Fibroblast of pulmonary artery (primary cell): ENCODE measurements at places on chromosomes 16 and 17.

- no peak for DNase-seq
Observed at GRCh38 chr16:11524098-11524760, 62.5 kb downstream of the LITAF start.

DNA sequence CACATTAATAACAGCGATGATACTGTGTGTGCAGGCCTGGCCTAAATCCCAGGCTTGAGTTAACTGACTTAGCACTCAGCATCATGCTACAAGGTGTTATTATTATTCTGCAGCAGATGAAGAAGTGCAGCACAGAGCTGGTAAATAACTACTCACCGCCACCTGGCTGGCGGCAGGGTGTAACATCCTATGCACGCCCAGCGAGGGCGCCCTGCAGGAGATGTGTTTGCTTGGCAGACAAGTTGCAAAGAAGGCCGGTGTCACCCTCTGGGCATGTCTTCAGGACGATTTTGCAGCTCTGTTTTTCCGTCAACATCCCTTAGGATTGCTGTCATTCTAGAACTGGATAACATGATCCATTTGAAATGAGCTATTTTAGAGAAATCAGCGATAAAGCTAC, 30.1 kb downstream of the DNAH9 start:
- DNase-seq = no peak

GRCh38 chr16:64882078-64882784, 239.6 kb downstream of the CDH11 start:
- DNase-seq = no peak

DNA sequence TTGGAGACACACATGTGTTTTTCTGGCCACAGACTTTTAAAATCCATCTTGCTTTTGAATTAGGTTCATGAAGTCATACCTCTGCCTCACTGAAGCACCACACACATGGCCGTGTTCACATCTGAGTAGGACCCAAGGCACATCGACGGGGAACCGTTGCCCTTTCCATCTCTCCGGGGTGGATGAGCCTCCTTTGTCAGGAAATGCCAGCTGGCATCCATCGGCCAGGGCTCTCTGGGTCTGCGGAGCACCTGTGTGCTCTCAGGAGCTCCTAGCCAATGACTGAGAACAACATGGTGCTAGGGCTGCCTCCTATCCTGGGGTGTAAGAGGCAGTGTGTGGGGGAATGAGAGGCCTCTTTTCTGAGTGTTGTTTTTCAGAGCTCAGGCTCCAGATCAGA, 24.5 kb upstream of the NKD1 start:
- no peak for DNase-seq

GRCh38 chr17:7004398-7005253, 7.8 kb upstream of the RNASEK start:
- DNase-seq = peak; percentile 69

- DNase-seq = no peak
Observed at GRCh38 chr16:57592591-57593003, 35.8 kb upstream of the ADGRG1 start.

DNA sequence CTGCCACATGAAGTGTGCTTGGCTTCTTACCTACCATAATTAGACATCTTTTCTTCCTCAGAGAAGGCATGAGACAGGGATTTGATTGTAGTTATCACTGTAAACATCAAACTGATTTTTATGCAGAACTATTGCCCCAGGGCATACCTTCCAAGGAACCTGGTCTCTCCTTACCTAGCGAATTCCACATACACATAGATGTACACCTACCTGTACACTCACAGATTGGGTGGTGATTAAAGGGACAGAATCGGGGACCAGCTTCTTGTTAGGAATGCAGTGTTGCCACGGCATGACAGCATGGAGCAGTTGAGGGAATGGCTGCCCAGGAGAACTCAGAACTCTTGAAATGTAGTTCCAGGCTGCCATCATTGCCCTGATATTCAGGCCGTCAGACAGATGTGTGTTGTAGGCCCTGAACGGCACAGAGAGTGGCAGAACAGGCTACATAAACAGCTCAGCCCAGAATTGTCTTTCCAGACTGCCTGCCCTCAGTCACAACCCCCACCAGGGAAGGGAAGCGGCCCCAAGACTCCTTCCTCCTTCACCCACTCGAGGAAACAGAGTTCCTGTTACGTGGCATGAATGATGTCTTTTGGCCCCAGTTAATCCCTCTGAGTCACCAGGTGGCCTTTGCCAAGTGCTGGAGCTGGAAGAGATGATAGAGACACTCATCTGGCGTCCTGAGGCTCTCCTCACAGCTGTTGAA, 17.8 kb upstream of the NAGLU start:
- DNase-seq = peak; percentile 99

- DNase-seq = no peak
Observed at GRCh38 chr16:89084411-89084810, 9.2 kb upstream of the ACSF3 start.

DNA sequence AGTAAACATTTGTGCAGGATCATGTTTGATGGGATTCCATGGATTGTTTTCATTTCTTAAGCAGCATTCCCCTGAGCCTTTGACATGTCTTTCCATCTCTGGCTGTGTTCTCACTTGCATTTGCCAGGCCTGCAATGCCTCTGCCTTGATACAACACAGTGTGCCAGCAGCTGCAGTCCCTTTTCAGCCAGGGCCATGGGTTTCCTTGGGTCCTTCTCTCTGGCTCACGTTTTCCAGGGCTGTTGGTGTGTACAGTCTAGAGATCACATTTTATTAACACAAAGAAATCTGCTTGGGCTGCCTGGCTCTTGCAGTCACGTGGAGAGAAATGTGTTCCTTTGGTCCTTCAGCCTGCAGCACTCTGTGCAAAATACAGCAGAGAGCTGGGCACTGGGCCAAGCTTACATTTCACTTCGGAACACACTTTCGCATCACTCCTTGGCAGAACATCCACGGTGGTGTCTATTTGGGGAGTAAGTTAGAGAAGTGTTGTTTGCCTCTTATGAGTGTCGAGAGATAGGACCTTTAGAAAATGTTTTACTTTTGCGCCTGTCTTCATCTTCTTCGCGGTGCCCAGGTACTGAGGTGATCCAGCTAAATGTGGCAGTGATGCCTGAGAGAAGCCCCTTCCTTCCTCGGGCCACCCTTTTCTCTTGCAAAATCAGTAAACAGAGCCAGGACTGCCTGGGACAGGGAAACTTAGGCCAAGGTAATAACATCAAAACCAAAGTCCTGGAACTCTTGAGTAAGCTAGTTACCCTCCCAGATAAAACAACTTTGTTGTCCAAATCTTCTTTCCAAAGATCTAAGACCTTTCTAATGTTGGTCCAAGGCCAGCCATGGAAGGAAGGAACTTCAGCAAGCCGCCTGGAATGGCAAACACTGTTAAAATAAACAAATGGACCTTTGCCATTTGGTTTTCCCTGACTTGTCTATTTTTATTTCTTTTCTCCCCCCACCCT, 20.9 kb downstream of the HLF start:
- DNase-seq = peak; percentile 76

GRCh38 chr17:5526821-5527598, 40.6 kb downstream of the MIS12 start:
- DNase-seq = peak; percentile 96

DNA sequence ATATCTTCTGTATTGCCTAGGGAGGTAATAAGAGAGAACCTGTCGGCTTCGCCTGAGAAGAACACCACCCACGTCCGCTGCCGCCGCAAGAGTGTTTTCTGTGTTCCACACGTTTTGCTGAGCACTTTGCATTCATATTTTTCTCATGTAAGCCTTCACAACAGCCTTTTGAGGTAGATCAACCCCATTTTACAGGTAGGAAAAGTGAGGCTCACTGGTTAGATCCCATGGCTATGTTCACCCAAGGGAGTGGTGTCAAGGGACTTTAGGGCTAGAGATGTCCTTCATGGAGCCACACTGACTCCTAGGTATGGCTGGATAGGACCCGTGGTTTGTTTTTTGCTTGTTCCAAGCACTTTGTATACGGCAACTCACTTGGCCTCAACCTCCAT, 87.0 kb upstream of the LGALS9 start:
- no peak for DNase-seq

GRCh38 chr16:35605921-35606320, 2146.5 kb downstream of the TP53TG3F start:
- no peak for DNase-seq

- no peak for DNase-seq
Observed at GRCh38 chr16:28526201-28527099, 12.3 kb downstream of the NUPR1 start.

DNA sequence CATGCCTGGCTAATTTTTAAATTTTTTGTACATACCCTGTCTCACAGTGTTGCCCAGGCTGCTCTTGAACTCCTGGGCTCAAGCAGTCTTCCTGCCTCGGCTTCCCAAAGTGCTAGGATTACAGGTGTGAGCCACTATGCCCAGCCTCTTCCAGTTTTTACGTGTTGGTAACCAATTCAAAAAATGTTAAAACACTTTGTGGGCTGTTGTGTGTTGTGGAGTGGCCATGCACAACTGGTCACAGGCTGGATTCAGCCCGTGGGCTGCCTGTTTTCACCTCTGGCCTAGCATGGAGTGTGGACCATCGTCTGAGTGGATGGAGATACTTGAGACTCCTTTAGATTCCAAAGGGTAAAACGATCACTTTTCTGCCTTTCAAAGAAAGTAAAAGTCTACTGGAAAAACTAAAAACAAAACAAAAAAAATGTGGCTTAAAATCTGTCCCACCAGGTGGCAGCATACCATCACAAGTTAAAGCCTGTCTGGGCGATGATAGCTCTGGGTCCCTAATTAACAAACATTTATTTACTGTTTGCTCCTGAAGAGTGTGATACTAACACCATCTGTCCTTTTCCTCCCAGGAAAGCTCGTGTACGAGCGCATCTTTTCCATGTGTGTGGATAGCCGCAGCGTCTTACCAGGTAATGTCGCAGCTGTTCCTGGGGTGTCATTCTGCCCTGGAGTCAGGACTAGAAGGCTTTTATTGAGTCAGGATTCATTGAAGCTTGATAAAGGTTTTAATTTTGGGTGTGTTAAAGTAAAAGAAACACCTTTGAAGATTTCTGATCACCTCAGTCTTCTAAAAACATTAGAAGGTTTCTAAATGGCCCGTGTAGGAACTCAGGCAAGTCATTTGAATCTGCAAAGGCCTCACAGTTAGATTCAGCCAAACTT, 45.8 kb downstream of the VPS35L start:
- peak; percentile 70 for DNase-seq

GRCh38 chr17:9512323-9513168, 63.1 kb downstream of the STX8 start:
- DNase-seq = peak; percentile 78

DNA sequence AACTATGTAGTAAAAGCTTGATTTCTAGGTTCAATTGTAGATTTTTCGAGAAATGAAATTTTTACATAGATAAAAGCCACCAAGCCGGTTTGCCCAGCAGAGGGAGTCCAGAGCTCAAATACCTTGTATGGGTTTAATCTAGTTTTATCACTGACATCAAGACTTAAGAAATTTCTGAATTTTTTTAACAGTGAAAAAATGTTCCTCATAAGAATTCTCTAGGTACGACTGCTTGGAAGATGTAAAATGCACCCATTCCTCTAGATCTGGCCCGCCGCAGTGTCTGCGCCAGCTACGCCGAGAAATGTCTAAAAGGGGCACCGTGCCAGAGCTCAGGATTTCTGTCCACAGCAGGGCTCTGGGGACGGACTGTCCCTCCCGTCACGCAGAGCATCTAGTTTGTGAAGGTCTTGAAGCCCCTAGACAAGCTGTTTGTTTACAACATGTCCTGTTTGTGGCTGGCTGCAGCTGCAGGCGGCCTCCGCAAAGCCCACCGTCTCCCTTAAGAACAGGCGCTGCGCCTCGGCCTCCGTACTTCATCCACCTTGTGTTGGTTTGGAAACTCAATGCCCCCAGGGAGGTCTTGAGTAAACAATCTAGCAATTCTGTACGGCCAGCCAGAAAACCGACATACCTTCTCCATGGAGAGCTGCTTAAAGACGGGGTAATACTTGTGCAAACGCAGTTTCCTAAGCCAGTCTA, 24.8 kb downstream of the MAP1LC3B start:
- DNase-seq = peak; percentile 73

DNA sequence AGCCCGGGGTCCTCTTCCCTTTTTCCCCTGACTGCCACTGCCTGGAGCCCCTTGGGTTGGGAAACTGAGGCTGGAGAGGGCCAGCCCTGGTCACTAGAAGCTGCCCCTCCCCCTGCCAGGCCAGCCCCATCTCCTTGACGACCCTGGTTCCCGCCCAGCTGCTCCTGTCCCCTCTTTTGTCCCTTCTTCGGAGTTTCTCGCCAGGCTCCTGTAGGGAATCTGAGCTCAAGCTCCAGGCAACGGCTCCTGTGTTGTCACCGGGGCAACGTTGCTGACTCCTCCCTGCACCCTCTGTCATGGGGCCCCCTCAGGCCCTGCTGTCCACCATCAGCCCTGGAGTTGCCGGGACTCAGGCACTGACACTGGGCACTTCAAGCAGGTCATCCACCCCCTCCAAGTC, 5.7 kb downstream of the LLGL1 start:
- no peak for DNase-seq

GRCh38 chr17:17512866-17513265, 16.7 kb upstream of the RASD1 start:
- no peak for DNase-seq

DNA sequence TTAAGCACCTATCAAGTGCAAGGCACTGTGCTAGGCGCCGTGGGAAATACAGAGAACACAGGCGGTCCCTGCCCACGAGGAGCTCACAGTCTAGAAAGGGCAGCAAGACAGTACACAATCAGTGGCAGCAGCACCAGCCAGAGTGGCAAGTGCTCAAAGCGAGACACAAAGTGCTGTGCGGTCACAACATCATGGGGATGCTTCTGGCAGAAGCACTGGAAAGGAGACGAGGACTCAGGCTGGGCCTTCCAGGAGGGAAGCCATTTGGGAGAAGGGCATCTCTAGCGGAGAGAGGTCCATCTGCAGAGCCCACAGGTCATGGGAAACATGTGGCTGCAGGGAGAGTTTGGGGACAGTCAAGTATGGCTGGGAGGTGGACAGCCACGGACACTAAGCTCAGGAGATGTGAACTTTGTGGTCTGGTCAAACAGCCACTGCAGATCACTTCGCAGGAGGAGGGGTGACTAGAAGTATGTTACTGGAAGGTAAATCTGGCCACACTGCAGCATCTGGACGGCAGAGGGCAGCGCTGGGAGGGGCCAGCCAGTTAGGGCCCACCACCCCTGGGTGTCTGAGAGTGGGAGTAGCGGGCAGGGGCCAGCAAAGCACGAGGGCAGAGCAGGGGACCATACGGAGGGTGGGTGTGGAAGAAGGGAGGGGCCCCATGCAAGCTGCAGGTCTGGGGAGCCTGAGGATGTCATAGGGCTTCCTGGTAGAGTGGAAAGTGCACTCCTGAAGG, 71.1 kb downstream of the N4BP1 start:
- no peak for DNase-seq

GRCh38 chr17:73029021-73029420, 63.5 kb downstream of the SLC39A11 start:
- no peak for DNase-seq

GRCh38 chr17:45852535-45853297, 8.0 kb downstream of the SPPL2C start:
- peak; percentile 66 for DNase-seq

DNA sequence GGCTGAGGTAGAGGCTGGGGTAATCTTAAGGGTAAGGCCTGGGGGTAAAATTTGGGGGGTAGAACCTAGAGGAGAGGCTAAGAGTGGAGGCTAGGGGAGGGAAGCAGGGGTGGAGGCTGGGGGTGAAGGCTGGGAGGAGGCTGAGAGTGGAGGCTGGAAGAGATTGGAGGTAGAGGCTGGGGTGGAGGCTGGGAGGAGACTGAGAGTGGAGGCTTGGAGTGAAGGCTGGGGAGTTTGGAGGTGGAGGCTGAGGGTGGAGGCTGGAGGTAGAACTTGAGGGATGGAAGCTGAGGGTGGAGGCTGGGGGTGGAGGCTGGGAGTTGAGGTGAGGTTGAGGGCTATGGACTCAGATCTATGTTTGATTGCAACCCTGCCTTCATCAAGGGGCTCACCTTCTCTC, 333.6 kb downstream of the C16orf95 start:
- no peak for DNase-seq
